Nucleus accumbens (tissue), 56 donors: ENCODE measurements at places on chromosomes 2 and 18.

- no peak for DNase-seq
These were observed 7.9 kb upstream of the ANKRD62 start for GRCh38 chr18:12085786-12086185.

DNA sequence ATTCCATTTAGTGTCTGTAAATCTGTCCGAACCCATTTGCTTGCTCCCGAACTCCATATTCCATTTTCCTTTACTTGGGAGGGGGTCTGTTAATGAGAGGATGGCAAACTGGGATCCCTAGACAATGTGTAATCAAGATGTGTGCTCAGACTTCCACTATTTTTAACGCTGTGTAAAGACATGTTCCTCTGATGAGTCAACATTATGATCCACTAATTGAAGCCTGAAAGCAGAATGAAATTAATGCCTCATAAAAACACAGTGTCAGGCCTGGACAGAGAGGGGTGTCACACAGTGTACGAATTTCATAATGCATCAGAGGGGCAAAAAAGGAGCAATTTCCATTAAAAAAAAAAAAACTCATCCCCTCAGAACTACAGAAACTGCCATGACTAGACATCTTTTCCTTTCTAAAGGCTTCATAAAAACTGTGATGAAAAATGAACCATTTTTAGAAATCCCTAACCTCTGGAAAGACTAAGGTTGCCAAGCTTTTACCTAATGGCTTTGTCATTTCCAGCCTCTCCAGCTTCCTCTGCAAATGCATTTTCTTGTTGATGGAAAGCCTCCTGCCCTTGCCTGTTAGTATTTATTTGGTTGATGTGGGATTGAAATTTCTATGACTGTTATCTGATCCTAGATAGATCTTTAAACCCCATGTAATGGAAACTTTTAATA is 209.2 kb upstream of the DCC start:
- no peak for DNase-seq

- DNase-seq, result no peak
These were observed 12.4 kb downstream of the EIPR1 start for GRCh38 chr2:3365219-3365618.

- no peak for DNase-seq
These were observed 24.0 kb downstream of the KIF1A start for GRCh38 chr2:240795916-240796510.

DNA sequence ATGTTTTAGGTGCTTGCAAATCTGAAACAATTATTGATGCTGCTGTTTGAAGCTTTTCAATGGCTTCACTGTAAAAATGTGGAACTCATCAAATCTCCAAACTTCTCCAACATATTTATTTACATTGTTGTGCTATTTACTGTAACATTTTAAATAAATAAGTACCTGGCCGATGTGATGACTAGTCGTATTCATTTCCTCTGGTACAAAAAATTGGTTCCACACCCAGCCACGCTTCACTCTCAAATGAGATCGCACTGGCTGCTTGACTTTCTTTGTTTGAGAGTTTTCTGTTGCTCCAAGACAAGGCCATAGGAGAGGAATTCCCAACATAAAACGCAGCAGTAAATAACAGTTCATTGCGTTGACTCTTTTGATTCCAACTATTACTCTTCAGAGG is 32.0 kb downstream of the CDH19 start:
- DNase-seq, result no peak
